Daoy (cell line): ENCODE measurements at places on chromosomes 16 and 17.

- DNase-seq = no peak
Observed at GRCh38 chr16:69363281-69363717, 11.7 kb upstream of the TMED6 start.

- DNase-seq = no peak
Observed at GRCh38 chr17:47117386-47117785, 71.7 kb downstream of the CDC27 start.

DNA sequence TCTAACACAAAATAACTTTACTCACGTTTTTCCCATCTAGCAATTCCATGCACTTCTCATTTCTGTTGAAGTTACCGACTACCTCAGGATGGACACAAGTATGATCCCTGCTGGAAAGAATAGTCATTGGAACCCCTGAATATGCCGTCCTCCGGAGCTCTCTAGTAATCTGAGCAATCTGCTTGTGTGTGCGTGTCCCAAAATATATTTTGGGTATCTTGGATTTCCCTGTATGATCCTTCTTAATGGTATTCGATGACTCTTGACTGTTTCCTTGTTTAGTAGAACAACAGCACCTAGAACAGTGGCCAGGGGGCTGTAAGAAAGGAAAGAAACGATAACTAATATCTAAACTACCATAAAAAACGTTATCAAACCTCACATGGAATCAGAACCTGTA, 54.9 kb downstream of the BRIP1 start:
- DNase-seq = no peak

GRCh38 chr16:67446968-67447507, 16.1 kb downstream of the HSD11B2 start:
- DNase-seq = no peak

DNA sequence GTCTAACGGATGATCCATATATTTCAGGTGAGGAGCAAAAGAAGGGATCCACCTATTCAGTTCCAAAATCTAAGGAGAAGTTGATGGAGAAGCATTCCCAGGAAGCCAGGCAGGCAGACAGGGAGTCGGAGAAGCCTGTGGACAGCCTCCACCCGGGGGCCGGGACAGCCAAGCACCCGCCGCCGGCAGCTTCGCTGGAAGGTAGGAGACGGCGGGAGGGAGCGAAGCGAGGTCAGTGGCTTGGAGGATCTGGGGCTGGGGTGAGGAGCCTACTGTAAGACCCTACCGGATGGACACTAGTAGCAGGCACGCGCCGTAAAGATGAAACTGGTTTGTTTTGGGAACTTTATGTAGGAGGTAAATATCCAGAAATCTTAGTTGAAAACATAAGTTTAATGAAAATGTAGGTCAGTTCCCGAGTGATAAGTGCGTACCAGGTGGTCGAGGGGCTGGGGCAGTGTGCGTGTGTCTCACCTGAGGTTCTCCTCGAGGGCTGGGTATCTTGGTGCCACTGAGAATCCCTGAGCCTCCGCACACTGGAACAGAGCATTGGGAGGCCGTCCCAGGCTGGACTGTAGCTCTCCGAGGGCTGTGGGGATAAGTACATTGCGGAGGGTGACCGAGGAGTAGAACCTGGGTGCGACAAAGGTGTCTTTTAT, 714 bp downstream of the SPATA33 start:
- peak; percentile 19 for DNase-seq

- peak; percentile 12 for DNase-seq
Observed at GRCh38 chr16:20740007-20740883, 1.4 kb downstream of the THUMPD1 start.

GRCh38 chr17:40448639-40449261, 5.5 kb downstream of the IGFBP4 start:
- DNase-seq = no peak

- DNase-seq = no peak
Observed at GRCh38 chr17:74326506-74326905, 480 bp downstream of the KIF19 start.

DNA sequence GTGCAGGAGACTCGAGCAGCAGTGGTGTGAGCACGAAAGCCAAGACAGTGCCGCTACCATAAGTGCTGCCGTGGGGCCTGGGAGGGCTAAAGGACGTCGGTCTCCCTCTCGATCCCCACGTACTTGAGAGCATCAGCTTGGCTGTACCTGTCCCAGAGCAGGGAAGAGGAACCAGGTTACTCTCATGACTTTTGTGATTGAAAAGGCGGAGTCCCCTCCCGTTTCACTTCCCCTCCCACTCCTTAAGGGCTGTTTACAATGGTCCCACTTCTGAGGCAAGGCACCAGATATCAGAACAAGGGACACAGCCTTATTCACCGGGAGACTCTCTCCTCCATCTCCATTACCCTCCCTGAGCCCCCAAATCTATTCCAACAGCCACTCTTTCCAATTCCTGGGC, 20.1 kb downstream of the CNTNAP1 start:
- no peak for DNase-seq

DNA sequence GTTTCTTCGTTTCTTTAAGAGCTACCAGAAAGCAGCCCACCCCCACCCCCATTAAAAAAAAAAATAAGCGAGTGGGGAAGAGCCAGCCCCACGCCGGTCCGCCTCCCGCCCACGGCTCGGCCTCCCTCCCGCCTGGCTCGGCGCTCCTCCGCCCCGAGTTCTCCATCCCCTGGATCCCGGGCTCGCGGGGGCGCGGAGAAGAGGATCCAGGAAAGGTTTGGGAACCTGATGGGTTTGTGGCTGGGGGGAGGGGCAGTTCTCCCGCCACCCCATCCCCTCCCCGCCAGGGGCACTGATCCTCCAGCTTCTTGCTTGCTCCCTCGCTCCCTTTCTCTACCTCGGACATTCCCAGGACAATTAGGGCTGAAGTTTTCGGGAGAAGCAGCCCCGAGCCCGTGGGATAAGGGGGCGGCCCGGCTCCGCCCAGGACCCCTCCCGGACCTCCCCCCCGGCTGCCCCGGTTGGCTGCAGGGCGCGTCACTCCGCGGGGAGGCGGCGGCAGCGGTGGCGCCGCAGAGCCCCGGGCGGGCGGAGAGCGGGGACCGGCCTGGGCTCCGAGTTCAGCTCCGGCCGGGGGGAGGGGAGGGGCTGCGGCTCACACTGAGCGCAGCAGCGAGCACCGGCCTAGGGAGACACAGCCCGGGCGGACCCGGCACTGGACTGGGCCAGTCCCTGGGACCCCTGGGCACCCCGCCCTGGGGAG, 1.0 kb upstream of the SALL1 start:
- peak; percentile 89 for DNase-seq

GRCh38 chr16:2473999-2474876, 689 bp upstream of the TBC1D24 start:
- DNase-seq = no peak

DNA sequence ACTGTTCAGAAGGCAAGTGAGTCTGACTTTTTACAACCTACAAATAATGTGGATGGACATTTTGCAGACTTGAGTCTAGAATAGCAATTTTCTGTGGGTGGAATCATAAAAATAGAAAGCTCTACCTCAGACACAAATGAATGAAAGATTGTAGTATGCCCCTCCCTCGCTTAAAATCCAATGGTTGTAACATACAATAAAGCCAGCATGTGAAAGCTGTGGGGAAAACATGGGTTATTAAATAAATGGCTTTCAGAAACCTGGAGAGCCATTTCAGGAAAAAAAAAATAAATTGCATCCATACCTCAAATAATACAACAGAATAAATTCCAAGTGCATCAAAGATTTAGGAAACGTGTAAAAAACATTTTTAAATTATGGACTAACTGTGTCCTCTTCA, 123.1 kb upstream of the MON1B start:
- DNase-seq = no peak

GRCh38 chr16:4487955-4488498, 11.8 kb downstream of the HMOX2 start:
- no peak for DNase-seq

GRCh38 chr17:65041518-65041917, 15.0 kb downstream of the GNA13 start:
- DNase-seq = no peak

- peak; percentile 58 for DNase-seq
Observed at GRCh38 chr17:29149431-29150064, 30.6 kb downstream of the MYO18A start.

- DNase-seq = no peak
Observed at GRCh38 chr17:21210411-21211076, 3.4 kb downstream of the TMEM11 start.

GRCh38 chr16:50821586-50821985, 79.7 kb downstream of the CYLD start:
- DNase-seq = peak; percentile 65

- DNase-seq = no peak
Observed at GRCh38 chr17:27755706-27756466, 44.4 kb downstream of the NOS2 start.

GRCh38 chr17:45345246-45345553, 28.4 kb upstream of the MAP3K14 start:
- no peak for DNase-seq

DNA sequence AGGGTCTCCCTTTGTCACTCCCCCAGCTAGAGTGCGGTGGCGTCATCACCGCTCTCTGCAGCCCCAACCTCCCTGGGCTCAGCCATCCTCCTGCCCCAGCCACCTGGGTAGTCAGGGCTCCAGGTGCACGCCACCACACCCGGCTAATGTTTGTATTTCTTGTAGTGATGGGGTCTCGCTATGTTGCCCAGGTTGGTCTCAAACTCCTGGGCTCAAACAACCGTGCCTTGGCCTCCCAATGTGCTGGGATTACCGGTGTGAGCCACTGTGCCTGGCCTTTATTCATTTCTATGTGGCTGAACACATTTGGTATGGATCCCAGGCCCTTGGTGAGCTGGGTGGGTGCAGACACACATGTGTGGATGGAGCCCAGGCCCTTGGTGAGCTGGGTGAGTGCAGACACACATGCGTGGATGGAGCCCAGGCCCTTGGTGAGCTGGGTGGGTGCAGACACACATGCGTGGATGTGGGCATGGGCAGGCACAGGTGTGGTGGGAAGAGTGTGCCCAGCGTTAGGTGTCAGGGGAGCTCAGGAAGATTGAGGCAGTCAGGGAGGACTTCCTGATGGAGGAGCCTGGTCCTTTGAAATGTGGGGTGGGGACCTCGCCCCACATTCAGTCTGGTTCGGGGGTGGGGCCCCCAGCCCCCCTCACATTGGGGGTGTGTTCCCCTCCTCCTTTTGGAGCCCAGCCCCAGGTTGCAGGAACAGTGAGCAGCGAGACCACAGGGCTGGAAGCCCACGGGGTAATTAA, 37.1 kb downstream of the SOX8 start:
- DNase-seq = no peak

- no peak for DNase-seq
Observed at GRCh38 chr16:87955302-87956097, 4.3 kb downstream of the BANP start.

DNA sequence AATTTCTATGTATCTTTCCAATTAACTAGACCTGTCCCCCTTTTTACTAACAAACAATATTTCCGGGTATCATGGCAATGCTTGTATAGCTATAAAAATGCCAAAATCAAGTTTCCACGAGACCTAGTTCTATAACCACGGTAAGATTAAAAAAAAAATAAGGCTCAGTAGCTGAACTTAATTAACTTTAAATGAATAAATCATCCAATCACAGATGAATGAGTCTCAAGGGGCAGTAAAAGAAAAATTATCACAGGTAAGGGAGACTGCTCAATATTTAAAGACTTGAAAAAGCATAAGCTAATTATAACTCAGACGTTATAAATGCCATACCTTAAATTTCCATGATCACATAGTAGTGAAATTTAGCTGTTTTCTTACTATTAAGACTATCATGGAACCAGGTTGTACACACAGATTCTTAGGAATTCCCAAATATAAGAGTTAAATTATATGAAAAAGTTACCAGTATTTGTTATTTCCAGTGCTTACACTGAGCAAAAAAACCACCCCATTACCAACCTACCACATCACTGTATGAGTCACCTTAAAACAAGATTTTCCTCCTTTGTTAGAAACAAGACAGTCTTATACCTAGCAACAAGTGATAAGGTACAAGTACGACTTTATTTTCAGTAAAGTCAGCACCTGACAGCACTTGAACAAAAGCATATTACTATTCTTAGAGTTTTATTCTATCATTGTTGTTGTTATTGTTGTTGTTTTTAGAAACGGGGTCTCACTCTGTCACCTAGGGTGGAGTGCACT, 20.6 kb downstream of the SSH2 start:
- DNase-seq = no peak

- no peak for DNase-seq
Observed at GRCh38 chr16:3762107-3762750, 44.9 kb upstream of the TRAP1 start.

- DNase-seq = peak; percentile 92
Observed at GRCh38 chr17:29589524-29590410, at the start of gene GIT1. Gene GIT1 (minus strand): TSS chr17:29589648. CDS start chr17:29589378, 270 bp downstream.

DNA sequence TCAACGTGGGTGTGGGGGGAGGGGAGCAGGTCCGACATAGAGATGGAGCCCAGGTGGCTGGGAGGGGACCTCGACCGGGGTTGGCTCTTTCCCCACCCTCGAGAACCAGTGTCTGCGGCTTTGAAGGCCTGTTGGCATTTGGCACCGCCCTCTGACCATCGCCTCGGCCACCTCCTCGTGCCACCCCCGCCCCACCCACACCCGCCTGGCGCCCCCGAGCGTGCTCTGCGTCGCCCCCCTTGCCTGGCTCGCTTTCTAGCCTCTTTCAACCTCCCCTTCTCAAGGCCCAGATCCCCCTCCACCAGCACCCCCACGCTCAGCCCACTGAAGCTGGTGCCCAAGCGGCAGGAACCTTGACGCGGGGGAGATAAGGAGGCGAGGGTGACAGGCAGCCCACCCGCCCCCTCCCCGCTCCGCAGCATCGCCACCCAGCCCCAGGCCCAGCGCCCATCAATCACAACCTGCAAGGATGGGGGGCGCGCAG, 619 bp downstream of the CACNB1 start:
- no peak for DNase-seq

DNA sequence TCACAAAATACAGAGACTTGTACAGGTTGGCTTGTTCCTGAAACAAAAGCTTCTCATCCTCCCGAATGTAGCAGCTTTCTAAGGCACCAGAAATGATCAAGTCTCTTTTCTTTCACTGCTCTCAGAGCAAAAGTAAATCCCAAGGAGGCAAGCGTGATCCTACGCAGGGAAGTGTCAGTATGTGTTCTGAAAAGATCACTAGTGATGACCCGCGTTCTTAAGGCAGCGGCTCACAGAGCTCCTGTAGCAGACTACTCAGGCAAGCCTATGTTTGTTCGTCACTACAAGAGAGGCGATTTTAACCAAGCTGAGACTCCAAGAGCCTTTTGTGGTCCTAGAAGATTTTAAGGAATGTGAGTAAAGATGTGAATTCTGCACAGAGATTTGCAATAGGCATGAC, 34.5 kb downstream of the WIPI1 start:
- DNase-seq = no peak

GRCh38 chr16:81616321-81617020, 162.6 kb upstream of the PLCG2 start:
- no peak for DNase-seq

DNA sequence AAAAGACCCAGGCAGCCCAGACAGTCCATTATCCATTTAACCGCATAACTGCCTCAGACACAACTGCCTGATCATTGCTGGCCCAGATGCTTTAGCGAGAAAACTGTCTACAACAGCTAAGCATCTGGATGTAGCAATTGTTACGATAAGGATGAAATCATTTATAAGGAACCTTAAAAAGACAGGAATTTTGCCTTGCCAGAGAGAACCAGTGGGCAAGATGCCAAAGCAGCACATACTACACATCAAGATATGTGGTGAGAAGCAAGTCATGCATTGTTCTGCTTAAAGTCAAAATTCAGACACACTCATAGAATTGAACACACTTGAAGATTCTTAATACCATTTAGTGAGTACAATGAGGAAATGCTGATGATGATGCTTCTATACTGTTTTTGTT, 1525.3 kb downstream of the CDH8 start:
- no peak for DNase-seq
